ENCODE measurements at places on chromosomes 16 and 17.

DNA sequence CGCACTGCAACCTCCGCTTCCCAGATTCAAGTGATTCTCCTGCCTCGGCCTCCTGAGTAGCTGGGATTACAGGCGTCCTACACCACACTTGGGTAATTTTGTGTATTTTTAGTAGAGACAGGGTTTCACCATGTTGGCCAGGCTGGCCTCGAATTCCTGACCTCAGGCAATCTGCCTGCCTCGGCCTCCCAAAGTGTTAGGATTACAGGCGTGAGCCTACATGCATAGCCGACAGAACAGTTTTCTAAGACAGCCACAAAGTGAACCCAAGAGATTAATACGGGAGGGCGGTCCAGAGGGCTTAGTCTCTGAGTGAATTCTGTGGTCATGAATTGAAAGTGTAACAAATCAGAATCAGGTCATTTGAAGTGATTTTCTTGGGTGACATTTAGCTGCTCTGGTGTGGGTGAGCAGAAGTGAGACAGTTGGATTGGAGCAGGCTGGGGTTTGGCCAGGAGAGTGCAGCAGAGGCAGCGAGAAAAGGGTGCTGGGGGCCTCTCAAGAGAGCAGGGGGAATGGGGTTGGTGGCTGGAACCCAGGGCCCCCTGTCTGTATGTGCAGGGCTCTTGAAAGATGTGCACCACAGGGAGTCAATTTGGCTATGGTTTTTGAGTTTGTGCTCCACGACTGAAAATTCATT lies 231.4 kb upstream of the WSCD1 start:
- DNase-seq, result no peak

- DNase-seq, result peak; percentile 18
These were observed 16.7 kb downstream of the HSD11B2 start for GRCh38 chr16:67447508-67448076.

GRCh38 chr17:17710355-17710727 lies 29.1 kb downstream of the RAI1 start:
- DNase-seq, result no peak

DNA sequence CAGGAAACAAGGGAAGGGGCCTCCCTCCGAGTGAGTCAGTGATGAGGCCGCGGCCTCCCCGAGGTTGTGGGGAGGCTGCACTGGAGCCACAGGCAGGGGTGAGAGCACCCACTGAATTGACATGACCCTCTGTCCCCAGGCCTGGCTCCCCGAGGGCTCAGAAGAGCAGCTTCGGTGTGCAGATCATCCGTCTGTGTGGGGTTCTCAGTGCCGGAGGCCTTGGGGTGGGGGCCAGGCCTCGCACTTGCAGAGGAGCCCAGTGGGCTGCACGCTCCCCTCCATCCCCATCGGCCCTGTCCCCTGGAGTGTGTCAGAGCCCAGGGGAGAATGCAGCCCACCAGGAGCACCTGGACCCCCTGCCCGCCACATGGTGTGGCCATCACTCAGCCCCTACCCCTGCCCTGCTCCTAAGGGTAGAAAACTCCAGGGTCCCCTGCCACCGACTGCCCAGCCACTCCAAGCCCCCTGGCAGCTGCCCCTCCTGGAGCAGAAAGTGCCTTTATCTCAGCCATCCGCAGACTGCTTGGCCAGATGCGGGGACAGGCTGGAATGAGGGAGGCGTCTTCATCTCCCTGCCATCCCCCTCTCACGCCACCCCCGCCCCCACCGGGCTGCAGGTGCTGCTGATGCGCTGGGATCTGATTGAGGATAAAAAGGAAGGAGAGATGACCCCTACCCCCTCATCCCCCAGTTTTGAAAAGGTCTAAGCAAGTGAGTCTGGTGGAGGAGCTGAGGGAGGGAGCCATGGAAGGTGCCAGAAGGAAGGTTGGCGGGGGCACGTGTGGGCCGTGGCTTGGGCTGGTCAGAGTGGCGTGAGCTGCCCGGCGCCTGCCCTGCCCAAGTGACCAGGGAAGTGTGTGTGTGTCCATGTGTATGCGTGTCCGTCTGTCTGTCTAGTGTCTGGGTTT lies 358.3 kb downstream of the SEC14L1 start:
- DNase-seq, result no peak

GRCh38 chr16:49003992-49004391 lies 277.6 kb downstream of the CBLN1 start:
- no peak for DNase-seq

DNA sequence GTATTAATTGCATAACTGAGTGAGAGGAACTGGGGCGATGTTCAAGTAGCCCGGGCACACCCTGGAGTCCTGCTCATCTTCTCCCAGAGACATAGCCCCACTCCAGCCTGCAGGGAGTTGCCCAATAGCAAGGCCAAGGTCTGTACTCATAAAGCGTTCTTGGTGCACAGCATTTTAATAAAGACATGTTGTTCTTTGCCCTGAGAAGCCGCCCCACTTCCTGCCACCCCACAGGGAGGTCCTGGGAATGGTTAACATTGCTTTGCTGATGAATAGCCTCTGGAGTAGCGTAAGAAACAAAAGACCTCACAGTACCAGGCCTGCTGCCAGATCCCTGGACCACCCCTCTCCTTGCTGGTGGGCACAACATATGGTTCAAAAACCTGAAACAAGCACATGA lies 21.6 kb upstream of the CDH1 start:
- no peak for DNase-seq

- DNase-seq, result no peak
These were observed 16.6 kb downstream of the KRT9 start for GRCh38 chr17:41555105-41555887.

DNA sequence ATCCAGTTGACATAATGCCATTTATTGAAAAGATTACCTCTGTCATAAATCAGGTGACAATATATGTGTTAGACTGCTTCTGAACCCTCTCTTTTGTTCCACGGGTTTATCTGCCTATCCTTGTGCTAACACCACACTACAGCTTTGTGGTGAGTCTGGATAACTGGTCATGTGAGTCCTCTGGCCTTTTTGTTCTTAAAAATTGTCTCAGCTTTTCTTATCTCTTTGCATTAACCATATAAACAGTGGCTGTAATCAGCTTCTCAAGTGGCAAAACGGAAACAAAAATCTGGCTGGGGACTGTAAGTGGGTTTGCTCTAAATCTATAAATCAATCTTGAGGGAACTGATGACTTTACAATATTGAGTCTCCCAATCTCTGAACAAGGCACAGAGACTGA lies 44.6 kb downstream of the STX8 start:
- no peak for DNase-seq

GRCh38 chr17:33169580-33170285 lies 123.4 kb downstream of the ASIC2 start:
- no peak for DNase-seq

DNA sequence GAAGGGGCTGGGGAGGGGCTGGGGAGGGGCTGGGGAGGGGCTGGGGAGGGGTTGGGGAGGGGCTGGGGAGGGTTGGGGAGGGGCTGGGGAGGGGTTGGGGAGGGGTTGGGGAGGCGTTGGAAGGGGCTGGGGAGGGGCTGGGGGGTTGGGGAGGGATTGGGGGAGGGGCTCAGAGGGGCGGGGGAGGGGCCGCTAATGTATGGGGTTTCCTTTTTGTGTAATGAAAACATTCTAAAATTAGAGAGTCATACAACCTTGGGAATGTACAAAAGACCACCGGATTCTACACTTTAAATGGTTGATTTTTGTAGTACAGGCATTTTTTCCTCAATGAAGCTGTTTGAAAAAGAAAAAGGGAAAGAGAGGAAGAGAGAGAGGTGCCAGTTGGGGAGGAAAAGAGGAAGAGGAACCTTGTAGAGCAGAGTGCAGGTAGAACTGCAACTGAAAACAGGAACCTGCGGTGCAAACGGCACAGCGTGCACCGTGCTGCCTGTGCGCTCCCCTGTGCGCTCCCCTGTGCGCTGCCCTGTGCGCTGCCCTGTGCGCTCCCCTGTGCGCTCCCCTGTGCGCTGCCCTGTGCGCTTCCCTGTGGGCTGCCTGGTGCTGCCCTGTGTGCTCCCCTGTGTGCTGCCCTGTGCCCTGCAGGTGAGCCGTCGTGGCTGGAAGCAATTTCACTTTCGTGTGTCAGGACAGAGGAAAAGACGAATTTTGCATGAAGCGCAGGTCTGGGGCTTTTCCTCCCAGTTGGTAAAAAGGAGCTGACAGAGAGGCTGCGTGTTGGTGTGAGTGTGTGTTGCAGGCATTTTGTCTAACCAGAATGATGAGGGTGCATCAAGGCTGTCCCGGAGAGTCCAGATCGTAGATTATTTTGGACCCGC lies 40.8 kb downstream of the METRNL start:
- no peak for DNase-seq

DNA sequence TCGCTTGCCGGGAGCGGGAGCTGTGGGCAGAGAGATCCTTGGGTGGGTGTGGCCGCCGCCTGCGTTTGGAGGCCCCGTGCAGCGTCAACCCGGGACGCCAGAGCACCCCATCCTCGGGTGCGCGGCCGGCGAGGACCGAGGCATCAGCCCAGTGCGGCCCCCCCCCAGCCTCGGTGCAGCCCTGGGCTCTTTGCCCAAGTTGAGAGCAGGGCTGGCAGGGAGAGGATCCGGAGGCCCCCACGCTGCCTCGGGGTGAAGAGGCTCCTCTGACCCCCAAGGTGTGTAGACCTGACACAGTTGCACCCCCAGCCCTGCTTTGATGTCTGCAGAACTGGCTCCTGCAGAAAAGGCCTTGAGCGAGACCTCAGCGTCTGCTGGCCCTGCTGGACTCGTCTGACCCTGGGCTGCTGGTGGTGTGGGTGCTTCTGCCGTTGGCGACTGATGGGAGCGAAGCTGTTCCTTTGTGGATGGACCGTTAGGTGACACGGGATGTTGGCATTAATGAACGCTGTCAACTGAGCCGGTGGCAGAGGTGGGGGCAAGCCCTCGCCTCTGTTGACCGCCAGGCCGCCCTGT lies 8.0 kb downstream of the CACNA1H start:
- no peak for DNase-seq

DNA sequence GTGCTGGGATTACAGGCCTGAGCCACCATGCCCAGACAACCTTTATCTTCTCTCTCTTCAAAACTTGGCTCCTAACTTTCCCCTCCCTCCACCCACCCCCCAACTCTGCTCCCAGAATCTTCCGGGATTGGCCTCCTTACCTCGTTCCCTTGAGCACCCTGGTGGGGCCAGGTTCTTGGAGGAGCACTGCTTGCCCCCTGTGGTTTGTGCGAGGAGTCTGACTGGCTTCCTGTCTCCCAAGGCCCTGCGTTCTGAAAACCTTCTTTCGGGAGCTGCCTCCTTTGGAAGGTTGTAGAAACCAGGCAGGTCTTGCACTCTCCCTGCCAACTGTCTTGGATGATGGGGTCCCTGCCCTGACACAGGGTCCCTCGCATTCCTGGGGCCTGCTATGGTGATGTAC lies 19.8 kb downstream of the PLXDC1 start:
- DNase-seq, result no peak

- no peak for DNase-seq
These were observed 12.9 kb downstream of the GNGT2 start for GRCh38 chr17:49197346-49197998.

- no peak for DNase-seq
These were observed 113.6 kb downstream of the AHSP start for GRCh38 chr16:31641279-31641678.

DNA sequence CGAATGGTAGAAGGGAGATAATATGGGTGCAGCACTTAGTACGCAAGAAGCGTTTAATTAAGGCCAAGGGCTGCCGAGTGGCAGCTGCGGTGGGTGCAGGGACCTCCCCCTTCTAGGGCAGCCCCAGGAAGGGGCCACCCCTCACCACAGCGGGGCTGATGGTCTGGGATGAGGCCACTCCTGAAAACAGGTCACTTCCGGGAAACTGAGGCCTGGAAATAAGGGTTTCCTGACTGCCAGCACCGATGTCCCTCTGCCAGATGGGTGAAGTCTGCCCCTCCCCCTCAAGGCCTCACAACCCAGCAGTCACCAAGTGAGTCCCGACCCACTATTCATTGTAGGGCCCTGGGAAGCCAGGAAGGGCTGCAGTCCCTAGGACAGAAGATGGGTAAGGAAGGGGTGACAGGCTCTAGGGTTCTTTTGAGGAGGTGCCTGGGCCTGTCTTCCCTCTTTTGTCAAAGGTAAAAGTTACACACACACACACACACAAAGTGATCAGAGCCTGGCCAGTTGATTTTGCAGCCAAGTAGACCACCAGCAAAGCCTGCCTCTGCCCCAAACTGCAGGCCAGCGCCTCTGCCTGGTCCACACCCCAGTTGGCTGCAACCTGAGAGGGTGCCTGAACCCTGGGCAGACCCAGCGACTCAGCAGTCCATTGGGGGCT lies 12.5 kb downstream of the SREBF1 start:
- DNase-seq, result no peak

DNA sequence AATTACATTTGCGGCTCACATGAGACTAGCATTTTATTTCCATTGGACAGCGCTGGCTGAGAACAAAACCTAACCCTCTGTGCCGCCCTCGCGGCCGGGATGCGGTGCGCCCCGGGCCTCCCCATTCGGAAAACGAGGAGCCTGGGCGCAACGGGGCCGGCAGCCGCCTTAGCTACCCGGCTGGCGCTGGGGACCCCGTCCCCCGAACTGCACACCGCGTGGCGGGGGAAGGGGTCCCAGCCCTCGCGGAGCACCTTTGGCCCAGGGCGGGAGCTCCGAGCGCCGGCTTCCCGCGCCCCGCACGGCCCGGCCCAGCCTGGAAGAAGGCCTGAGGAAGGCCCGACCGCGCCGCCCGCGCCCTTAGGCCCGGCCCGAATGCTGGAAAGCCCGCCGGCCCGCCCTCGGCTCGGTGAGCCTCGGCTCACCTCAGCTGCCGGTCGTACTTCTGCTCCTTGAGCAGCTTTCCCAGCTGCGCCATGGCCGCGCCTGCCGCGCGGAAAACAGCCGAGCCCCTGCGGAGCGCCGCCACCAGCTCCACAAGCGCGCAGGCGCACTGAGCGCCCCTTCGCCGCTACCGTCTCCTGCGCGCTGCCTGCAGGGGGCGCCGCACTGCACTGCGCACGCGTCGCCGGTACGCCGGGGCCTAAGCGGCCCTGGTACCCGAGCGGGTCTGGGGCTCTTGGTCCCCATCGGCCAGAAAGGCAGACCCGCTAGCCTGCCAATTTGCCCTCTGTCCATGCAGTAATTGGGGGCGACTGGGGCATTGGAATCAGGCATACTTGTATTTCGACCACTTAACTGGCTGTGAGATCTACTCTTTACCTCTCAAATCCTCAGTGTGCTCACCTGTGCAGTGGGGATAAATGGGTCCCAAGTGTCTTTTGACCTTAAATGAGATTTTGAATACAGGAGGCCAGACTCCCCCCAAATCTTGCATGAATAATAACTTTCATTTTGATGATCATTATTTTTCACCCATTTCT lies at the start of gene NAE1:
NAE1 (minus strand) TSS at position 555 of the 983 bp plus-strand sequence; CDS start at position 478, 77 bp downstream.
- DNase-seq, result peak; percentile 86

All from activated T-helper 1 cell treated with Interleukin-2 at 50 U/mL for 16 hours (primary cell).